ENCODE measurements at places on chromosomes 2 and 18.
A peak's percentile ranks its signal among the peaks of the same experiment; 100 is the strongest.

- DNase-seq = no peak
Measured at GRCh38 chr2:36869606-36870005, 96.7 kb downstream of the STRN start.

GRCh38 chr2:73970850-73971471 lies 13.7 kb upstream of the TET3 start:
- no peak for DNase-seq

DNA sequence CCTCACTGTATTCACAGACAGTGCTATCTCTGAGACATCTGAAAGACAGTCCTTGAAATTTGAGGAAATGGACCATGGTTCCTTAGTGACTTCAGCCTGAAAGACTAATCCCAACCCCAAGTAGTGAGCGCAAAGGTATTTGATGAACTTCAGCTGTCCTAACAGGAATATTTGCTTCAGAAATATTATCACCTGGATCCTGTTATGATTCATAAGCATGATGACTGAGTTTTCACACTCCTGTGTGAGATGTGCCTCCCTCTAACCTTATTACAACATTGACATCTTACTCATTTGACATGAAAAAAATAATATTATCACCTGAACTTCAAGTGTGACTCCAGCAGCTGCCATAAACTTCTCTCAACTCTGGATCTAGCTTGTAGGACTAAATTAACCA lies 11.6 kb upstream of the MRPL19 start:
- DNase-seq = no peak

DNA sequence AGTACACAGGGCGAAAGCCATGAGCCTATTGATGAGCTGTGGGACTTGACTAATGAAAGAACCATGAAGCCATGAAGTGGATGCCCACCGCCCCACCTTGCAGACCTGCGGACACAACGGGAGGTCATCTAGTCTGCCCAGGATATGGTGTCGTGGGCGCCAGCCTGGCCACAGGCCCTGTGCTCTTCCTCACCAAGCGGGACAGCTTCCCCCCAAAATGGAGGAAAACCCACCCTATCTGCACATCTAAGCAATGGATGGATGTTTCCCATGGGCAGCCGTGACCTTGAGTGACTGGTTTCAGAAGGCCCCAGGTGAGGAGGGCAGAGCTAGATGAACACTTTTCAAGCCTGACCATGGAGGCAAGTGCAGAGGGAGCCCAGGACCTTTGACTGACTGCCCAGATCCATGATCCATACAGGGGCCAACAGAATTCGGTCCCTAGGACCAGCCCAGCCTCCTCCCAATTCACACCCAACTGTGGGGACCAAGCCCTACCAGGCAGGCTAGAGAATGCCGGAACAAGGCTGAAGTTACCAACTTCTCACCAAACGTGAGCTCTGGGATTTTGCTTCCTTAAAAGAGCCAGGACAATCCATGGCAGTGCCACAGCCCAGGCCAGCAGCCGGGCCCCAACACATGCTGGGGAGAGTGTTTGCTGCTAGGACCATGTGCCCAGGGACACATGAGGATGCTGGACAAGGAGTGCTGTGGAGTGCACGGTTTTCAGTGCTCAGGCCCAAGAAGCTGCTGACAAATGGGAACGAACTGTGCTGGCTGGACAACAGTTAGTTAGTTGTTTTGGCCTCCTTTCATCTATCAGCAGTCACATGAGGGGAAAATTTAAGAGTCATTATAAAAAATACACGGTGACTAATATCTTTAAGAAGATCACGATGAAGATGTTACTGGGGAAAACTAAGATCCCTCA lies 249.4 kb downstream of the HDAC4 start:
- DNase-seq = no peak

DNA sequence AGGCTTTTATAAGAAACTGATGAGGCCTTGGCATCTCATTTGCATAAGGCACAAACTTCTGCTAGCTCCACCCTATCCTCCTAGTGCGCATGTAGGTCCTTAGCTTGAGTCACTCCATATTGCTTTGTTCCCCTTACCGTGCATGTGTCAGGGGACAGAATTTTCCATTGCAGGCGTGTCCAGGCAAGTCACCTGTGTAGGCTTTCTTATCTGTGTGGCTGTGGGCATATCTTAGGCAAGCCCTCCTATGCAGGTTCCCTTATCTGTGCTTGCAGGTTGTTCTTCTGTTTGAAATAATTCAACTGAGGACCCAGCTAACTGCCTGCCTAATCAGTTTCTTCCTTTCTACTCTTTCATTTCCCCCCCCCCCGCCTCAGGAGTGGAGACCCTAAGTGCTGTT lies 63.3 kb upstream of the CDCA7 start:
- DNase-seq = no peak

DNA sequence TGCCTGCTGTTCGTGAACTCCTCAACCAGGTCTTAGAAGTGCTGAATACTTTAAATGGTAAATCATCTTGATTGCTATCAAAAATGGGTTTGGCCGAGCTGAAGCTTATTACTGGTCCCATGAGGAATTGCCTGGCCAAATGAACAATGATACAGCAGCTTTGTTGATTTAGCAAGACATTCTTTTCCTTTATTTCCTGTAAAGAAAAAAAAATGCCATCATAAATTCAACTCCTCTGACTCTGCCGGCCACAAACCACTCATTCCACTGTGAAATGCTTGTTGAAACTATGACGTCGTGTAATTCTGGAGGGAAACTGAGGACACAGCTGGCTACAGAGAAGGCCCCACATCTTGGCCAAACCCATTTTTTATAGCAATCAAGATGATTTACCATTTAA lies 74.2 kb upstream of the ID2 start:
- DNase-seq = no peak

DNA sequence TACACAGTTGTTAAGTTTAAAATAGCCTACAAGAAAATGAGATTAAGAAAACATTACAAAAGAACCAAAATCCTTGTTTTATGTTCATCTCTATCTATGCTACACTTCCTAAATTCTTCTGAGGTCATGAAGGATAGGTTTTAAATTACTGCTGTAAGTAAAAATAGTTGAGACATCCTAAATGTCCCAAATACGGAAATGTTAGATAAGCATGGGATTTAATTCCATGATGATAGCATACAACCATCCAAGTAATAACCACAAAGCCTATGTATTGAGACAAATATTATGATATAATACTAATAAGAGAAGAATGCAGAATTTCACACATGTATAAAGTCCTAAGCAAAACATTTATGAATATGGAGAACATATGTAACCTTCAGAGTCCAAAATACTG lies 34.1 kb downstream of the PIEZO2 start:
- DNase-seq = no peak

DNA sequence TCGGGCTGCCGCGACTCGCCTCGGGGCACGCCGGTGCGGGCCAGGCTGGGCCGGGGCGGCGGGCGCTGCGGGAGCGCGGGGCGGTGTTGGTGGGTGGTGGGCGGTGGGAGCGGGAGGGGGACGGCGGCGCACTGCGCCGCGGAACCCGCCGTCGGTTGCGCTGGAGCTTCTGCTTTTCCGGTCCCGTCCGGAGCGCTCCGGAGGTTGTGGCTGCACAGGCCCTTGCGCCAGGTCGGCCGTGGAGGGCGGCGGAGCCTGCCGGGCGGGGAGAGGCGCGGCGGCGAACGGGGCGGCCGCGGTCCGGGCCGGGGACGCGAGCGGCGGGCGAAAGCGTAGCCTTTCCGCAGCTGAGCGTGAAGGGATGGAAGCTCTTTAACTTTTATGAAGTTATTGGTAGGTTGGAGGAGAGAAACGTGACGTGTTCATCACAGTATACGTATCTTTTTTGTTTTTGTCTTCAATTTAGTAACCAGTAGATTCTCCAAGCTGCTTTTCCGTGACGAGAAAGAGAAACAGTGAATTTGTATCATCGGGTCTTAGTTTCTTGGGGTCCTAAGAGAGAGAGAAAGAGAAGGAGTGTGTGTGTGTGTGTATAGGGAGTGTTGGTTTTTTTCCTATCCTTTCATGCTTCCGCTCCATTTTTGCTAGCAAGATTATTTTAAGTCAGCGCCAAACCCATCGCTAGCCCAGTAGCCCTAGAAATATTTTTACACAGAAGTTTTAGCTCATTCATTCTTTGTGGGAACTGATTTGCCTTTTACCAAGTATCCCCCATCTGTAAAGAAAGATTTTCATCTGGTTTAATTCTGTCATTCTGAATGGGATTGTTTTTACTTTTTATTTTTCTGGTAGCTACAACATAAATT lies 535 bp downstream of the ATG4B start:
- DNase-seq = no peak

GRCh38 chr18:59631583-59632181 lies 65.5 kb downstream of the CCBE1 start:
- no peak for DNase-seq

GRCh38 chr2:10034333-10035052 lies 8.9 kb upstream of the KLF11 start:
- no peak for DNase-seq

DNA sequence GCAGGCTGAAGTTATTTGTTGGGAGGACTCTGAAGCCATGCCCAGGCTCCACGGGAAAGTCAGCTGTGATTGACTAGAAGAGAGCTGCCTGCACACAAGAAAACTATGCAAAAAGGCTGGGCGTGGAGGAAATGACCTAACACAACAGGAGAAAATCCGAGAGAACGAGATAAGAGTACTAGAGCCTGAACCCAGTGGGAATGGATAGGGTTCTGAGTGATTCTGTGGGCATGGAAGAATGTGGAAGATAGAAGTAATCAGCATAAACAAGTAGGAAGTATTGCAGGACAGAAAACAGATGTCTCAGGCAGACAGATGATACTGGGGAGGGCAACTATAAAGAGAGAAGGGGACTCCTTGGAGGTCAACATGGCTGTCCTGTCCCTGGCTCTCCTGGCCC lies 12.1 kb upstream of the COPS8 start:
- no peak for DNase-seq

GRCh38 chr2:201978986-201979385 lies 54.7 kb upstream of the FZD7 start:
- DNase-seq = no peak

DNA sequence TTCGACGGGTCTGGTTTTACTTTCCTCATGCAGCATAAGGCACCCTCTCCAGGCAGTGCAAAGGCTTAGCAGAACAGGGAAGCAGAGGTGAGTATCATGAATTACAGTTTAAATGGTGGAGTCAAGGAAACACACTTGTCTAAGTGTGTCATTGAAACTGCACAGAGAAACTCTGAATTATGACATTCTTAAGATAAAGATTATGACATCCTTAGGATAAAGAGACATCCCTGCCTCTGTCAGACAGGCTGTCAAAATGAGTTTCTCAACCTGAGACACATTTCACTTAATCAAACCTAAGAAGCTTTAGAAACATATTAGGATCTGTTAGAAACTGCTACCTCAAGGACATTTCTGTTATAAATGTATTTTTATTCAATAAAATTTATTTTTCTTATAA lies 113.2 kb downstream of the DHRS9 start:
- DNase-seq = no peak

- DNase-seq = peak; percentile 48
Measured at GRCh38 chr2:169891593-169892298, 64.5 kb downstream of the UBR3 start.

- DNase-seq = no peak
Measured at GRCh38 chr2:106189764-106190468, 4.2 kb downstream of the UXS1 start.

DNA sequence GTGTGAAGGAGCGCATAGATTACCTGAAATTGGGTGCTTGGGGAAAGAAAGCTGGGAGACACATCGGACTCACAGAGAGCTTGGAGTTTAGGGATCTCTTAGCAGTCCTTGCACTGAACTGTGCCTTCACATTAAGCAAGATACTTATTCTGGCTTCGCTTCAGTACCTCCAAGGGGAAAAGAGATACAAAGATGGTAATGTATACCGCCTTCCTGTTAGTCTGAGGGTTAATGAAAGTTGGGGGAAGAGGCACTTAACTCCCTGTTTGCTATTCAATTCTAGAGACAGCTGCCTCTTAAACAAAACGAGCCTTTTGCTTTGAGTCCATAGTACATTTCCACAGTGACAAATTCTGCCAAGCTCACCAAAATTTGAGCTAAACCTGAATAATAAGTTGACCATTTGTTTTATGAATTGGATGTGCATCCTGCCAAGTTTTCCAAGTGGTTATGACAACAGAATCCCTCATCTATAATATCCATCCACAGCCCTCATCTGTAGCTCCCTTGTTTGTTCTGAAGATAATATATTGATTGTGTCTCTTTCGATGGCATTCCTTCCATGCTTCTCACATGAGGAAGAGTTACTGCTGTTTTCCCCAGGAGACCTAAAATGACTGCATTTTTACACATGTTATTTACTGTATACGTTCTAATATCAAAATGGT lies 287.1 kb upstream of the ATP5MC3 start:
- peak; percentile 34 for DNase-seq

- no peak for DNase-seq
Measured at GRCh38 chr2:237208373-237209260, 122.9 kb downstream of the COPS8 start.

GRCh38 chr2:150426315-150426714 lies 61.2 kb downstream of the RND3 start:
- DNase-seq = no peak
